Femur (tissue), 1 donor: ENCODE measurements at places on chromosomes 11 and 22.

DNA sequence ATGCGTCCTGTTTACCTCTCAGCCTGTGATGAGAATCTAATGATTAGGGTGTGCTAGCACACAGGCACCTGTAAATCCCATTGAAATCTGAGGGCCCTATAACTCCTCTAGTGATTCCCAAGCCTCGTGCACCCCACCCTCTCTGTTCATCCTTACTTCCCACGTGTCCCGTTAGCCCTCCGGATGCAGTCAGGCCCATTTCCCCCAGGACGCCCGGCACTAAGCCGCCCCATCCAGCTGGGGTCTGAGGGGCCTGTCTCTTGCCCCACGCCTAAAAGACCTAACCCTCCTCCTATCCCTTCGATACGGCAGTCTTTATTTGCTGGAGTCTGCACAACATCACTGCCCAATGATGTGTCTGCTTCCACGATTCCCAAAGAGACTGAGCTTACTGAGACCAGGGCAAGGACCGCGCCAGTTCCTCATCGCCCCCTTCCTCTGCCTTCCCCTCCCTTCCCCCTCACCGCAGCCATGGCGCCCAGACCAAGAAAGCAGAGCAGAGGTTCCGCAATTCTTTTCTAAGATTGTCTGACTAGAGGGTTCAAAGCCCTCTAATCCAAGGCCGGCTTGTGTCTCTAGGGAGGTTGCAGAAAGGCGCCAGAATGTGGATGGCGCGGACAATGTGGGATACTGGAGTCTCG lies 1.1 kb upstream of the FADS2 start:
- peak; percentile 71 for DNase-seq

- DNase-seq = no peak
Observed at GRCh38 chr22:40023341-40023841, 28.6 kb downstream of the FAM83F start.

GRCh38 chr11:64263021-64263946 lies 12.0 kb downstream of the PLCB3 start:
- peak; percentile 25 for DNase-seq

DNA sequence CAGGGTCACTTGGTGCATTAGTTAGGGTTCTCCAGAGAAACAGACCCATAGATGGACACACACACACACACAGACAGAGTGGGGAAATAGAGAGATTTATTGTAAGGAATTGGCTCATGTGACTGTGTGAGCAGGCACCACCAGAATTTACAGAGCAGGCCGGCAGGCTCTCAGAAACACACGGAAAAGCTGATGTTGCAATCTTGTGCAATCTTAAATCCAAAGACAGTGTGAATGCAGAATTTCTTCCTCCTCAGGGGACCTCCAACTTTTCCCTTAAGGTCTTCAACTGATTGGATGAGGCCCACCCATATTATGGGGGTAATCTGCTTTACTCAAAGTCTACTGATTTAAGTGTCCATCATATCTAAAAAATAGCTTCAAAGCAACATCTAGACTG lies 49.8 kb downstream of the APIP start:
- no peak for DNase-seq

- DNase-seq = peak; percentile 46
Observed at GRCh38 chr22:26981541-26981940, 324.2 kb downstream of the MIAT start.

DNA sequence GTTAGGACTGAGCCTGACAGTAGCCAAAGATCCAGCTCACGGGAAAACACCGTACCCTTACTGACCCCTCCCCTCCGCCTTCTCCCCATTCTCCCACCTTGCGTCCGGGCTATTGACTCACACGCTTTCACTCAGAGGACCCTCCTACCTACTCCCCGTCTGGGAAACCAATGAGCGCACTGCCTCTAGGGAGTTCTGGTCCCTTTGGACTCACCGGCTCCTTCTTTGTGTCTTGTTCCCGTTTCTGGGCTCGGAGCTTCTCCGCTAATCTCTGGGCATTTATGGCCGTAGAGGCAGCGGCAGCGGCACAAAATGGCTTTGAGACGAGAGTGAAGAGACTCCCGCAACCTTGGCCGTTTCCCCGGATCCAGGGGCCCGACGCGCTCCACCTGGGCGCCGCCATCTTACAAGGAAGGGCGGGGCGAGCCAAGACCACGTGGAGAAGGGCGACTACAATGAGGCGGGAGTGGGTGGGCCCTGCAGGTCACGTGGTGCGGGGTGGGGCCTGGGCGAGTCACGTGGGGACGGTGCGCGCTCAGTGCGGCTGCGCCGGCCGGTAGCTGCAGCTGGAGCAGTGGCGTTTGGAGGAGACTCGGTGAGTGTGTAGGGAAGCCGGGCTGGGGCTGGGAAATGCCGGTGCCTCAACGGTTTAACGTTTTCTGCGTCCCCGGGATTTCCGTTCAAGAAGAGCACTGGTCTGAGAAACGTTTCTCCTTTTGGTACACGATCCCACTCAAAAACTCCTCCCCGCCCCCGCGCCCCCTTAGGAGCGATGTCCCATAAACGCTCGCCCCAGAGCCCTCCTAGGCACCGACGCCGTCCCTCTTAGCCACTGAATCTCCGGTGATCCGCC lies at the start of the genes FAM118B and RPUSD4:
Gene FAM118B, plus strand, starts transcription at position 547 of the 853 bp plus-strand sequence. CDS start 23,220 bp downstream, outside the sequence.
Gene RPUSD4, minus strand, starts transcription at position 415 of the 853 bp plus-strand sequence. Its CDS starts 12 bp downstream, at position 403.
- peak; percentile 99 for DNase-seq

DNA sequence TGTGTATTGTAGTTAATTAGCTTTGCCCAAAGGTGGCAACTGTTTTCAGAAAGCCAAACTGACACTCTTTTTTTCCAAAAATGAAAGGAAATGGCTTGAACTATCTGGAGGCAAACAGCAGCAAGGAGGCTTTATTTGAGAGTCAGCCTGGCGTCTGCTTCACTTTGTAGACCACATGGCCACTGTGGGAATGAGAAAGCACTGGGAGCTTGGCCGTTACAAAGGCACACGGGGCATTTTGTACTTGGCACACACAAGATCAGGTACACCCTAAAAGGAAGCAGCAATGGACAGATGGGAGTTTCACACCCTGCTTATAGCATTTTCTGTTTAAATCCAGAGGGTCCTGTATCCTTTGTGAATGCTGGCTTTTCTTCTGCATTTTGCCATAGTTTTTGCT lies 126.3 kb downstream of the MPPED2 start:
- DNase-seq = no peak

DNA sequence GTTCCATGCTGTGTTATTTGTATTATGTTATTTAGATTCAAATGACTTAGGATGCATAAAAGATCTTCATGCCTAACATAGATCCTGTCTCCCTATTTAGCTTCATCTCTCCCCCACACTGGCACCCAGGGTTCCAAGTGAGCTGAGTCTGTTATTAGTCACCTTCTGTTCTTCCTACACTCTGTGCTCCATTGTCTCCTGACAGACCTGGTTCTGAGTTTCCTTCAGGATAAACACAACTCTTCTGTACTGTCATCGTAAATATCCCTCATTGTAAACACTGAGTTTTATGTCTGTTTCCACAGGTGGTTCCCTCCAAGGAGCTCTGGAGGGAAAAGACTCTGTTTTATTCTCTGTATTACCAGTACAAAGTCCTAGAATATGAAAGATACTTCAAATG lies 8.7 kb downstream of the MMP26 start:
- DNase-seq = no peak

DNA sequence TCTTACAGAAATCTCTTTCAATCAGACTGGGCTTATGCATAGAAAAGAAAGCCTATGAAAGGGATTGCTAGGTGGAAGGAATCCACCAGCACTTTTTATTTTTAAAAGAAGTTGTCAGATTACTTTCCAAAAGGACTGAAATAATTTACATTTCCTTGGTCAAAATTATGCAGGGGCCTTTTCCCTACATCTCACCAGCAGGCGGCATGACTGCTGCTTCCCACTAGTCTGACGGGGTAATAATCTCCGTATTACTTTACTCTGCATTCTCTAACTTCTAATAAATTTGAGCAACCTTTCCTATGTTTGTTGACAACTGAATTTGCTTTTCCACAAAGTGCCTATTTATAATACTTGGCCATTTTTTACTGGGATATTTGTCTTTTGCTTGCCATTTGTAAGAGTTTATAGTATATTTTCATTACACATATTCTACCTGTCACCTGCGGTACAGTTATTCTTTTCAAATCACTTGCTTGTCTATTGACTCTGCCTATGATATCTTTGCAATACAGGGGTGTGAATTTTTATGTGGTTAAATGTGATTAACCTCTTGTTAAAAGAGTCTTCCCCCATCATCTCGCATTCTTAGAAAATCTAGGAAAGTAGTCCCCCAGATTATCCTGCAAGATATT lies 51.9 kb upstream of the USP47 start:
- no peak for DNase-seq

GRCh38 chr11:14687456-14687855 lies 43.9 kb downstream of the PDE3B start:
- DNase-seq = no peak

GRCh38 chr11:4671741-4672140 lies 25.9 kb downstream of the OR51E2 start:
- DNase-seq = no peak

- DNase-seq = no peak
Observed at GRCh38 chr22:25757686-25758085, 15.7 kb downstream of the MYO18B start.

DNA sequence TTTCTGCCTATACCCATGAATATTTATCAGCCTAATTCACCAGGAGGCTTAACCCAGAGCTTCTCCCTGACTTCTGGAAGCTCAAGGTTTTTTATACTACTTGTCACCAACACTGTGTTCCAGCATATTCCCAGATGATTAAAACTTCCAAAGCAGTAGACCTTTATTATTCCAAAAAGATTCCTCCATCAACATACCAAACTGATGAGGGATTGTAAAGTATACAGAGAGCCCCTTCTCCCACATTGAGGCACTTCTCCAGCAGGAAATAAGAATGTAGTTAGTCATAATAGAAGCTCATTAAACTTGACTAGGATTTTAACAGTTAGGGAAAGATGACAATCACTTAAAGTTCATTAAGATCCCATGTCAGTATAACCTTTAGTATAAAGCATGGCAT lies 51.4 kb upstream of the CEP126 start:
- DNase-seq = no peak

GRCh38 chr22:50627642-50628542 lies at the start of gene ARSA:
ARSA (minus strand) TSS chr22:50628152; CDS start chr22:50627779, 373 bp downstream.
- peak; percentile 92 for DNase-seq
